ENCODE measurements at places on chromosomes 12 and 14.

GRCh38 chr12:48925304-48926011 lies at the start of gene FKBP11:
Gene FKBP11, minus strand, starts transcription at chr12:48925492. Its CDS starts 64 bp downstream, at chr12:48925428.
- no peak for DNase-seq

DNA sequence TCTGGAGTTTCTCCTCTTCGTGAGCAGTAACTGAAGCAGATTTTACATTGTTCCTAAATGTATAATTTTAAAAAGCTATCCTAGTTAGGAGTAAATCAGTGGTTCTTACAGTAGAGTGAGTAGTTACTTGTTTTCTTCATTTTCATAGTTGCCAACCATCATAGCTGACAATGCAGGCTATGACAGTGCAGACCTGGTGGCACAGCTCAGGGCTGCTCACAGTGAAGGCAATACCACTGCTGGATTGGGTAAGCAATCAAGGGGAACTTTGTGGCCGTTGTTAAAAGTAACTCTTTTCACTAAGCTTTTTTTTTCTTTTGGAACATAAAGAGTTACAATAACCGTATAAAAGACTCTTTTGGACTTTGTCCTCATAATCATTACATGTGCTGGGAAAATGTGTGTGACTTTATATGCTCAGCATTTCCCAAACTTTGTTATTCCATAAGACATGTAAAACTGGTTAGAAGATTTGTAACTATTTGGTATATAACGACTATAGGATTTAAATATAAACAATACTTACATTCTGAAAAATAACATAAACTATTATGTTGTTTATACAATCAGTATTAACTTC lies 12.4 kb downstream of the LRRC10 start:
- no peak for DNase-seq

DNA sequence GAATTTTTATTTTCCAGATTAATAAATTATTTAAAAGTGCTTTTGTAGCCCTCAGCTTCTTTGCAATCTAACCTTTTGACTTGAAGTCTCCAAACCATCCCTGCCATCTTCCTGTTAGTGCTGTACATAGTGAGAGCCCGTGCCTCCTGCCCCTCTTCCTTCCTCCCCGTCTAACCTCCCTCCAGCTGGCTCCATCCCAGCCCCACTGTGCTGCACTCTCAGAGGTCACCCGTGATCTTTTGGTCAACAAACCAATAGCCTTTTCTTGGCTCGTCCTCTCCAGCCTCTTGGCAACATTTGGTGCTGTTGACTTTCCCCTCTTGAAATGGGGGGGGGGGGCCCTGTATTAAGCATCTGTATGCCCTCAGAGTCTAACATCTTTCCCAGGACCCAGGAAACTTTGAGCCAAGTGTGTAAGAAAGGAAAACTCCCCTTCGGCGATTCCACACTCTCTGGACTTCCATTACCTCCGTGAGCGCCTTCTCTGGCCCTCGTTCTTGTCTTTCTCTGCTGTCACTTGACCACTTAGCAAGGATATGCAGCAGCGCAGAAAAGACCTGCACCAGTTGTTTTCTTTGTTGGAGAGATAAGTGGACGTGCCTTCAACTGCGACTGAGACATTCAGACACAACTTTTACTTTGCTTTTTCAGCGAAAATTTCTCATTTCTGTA lies 44.1 kb downstream of the FBXW8 start:
- DNase-seq: no peak

DNA sequence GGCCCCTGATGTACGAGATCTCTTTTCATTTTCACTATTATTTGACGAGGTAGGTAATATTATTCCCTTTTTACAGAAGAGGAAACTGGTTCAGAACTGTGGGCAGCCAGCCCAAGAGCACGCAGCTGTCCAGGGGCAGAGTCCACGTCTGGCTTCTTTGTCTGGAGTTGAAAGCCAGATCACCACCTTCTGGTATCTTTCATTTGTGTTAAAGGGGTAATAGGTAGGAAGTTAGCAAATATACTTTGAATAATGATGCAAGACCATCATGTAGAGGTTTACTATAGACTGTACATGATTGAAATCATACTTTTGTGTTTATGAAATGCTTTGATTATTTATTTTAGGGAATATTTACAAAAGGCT lies 144.1 kb upstream of the AMIGO2 start:
- no peak for DNase-seq

GRCh38 chr12:65673156-65673690 lies 151.1 kb upstream of the HMGA2 start:
- no peak for DNase-seq

- no peak for DNase-seq
These were observed 505.4 kb downstream of the LRFN5 start for GRCh38 chr14:42112108-42112507.
